ENCODE measurements at places on chromosomes 7 and 10.

DNA sequence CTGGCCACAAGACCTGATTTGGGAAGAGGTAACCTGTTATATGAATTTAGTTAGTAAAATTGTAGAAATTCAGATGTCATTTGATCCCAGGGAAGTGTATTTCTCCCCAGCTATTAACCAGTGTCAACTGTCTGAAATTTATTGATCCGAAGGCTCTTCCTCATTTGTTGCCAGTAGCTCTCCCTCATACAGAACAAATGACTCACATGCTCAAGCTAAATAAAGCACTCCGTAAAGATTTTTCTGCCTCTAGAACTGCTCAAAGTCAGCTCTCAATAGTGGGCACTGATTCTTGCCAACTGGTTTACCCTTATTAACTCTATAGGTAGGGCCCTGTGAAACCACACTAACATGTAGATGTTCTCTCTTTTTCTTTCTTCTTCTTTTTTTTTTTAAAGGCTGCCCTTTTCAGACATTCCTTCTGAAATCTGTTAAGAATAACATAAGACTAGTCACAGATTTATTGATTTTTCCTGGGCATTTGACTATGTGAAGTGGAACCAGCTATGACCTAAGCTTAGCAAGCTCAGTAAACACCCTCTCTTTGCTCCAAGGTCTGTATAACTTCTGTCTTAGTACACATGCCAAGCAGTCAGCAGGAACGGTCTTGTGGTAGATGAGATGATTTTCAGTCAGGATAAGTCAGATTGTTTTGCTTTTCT is 21.8 kb downstream of the RPA3 start:
- DNase-seq = no peak

- DNase-seq = no peak
These were observed 95.5 kb downstream of the CELF2 start for GRCh38 chr10:11113156-11113555.

GRCh38 chr7:66453340-66453739 is 175.3 kb upstream of the KCTD7 start:
- DNase-seq = no peak

DNA sequence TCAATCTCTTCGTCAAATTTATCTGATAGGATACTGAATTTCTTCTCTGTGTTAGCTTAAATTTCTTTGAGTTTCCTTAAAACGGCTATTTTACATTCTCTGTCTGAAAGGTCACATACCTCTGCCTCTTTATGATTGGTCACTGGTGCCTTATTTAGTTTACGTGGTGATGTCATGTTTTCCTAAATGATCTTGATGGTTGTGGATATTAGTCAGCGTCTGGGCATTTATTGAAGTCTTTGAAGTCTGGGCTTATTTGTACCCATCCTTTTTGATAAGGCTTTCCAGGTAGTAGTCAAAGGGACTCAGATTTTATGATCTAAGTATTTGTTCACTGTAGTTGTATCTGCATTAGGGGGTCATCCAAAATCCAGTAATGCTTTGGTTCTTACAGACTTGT is 1407.5 kb upstream of the LRRTM3 start:
- no peak for DNase-seq

DNA sequence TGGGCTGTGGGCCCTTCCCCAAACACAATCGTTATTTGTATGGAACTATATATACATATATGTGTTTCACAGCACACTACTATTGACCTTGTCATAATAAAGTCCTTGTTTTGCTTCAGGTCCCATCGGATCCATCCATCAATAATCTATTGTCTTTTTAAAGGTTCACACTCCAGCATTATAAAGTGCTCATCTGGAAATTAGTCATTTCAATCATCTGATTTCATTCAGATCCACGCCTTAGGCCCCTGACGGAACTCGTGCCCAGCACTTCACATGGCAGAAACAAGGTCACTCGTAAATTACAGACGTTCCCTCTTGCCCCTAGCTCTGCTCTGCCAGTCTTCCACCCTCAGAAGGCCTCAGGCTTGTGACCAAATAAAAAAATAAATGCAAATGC is 133.1 kb upstream of the PPP2R2D start:
- DNase-seq = no peak
